ENCODE measurements at places on chromosomes 3 and 15. TPM values are rescaled to one million over a fixed set of nuclear protein-coding genes. Genes with fewer than 3 reads are reported as not detected.

- no peak for DNase-seq
Measured at GRCh38 chr3:20038699-20039465, 1.4 kb upstream of the KAT2B start.

- no peak for DNase-seq
Measured at GRCh38 chr3:60290122-60290492, 961.1 kb downstream of the FHIT start.

- no peak for DNase-seq
Measured at GRCh38 chr3:153266619-153267018, 104.6 kb downstream of the RAP2B start.

- no peak for DNase-seq
Measured at GRCh38 chr3:192515664-192516045, 211.7 kb downstream of the FGF12 start.

DNA sequence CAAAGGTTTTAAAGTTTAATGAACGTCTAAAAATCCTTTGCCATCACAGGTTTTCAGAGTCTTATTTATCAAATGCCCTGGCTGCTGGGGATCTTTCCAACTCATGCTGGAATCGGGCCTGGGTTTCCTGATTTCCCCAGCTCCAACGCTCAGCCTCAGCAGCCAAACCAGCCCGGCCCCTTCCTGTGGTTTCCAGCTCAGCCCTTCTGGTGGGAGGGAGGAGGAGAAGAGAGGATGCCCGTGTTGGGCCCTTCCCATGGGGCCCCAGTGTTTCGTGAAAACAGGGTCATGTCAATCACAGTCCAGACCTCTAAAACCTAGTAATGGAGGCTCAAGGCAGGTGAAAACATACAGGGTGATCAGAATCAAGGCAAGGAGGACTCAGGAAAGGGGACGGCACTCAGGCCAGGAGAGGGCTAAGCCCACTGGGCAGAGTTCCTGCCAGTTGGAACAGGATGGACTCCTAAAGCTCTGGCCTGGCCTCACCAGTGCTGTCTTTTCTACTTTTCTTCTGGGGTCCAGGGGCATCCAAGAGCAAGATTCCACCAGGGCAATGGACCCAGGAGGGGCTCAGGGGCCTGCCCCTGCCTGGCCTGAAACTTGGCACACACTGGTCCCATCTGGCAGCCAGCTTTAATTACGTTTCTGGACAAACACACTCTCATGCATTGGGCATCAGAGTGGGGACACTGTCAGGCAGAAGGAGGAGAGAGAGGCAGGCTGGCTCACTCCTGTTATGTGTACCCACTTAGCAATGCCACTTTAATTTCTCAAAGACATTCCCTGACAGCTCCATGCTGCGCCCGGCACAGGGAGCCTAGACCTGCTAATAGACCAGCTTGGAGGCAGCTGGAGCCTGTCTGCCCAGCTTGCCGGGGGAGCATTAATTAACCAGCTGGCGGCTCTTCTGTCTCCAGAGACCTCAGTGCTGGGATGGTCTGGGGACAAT lies 194.6 kb downstream of the FAM43A start:
- DNase-seq = no peak

Gene UBE2Q2
- 40.8 TPM for polyA plus RNA-seq
